ENCODE measurements at places on chromosomes 16 and 17.

- no peak for DNase-seq
These were observed 224.2 kb downstream of the C16orf95 start for GRCh38 chr16:87092958-87093357.

DNA sequence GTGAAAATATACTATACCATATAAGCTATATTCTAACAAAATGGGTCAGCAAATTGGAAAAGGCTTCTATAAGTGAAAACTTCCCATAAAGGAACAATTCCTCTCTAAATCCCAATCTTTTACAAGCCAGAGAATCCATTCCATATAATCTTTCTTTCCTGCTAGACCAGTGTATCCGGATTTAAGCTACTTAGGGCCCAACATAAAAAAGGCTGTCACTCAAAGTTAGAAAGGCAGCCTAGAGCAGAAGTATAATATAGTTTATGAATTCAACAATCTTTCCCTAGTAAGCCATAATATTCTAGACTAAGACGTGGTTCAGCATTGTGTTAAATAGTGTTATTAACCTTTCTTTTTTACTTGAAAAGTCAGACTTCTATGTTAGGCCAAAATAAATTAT, 93.0 kb downstream of the SKAP1 start:
- DNase-seq, result no peak

GRCh38 chr16:68013440-68013839, 2.3 kb downstream of the DPEP2NB start:
- DNase-seq, result no peak

GRCh38 chr16:12942861-12943260, 41.5 kb downstream of the SHISA9 start:
- no peak for DNase-seq

- DNase-seq, result no peak
These were observed 5.2 kb downstream of the PRSS53 start for GRCh38 chr16:31083556-31083955.

DNA sequence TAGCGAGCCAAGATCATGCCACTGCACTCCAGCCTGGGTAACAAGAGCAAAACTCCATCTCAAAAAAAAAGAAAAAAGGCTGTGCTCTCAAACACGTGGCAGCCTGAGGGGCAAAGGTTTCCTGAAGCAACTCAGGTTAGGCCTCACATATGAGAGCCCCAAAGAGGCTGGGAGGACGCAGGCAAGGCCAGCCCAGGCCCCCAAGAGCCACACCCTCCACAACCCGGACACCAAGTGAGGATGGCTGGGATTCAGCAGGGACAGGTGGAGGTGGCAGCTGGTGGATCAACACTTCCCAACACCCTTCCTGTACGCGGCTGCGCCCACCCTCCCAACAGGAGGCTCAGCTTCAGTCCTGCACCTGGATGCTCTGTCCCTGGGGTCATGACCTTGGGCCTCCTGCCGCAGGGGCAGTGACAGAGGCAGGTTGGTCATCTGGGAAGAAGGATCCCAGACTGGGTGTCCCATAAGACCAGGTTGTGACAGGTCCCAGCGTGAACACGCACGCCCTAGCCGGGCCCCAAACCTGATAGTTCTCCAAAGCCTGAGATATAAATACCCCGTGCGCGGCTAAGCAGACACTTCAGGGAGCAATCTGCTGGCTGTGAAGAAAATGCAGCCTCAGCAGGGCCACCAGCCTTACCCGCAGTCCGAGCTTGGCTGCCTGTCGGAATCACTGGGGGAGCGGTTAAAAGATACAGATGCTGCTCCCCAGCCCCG, 78.1 kb downstream of the TIMM22 start:
- DNase-seq, result no peak

GRCh38 chr17:36183001-36183971, 6.8 kb upstream of the TBC1D3B start:
- DNase-seq, result no peak

- no peak for DNase-seq
These were observed 202 bp downstream of the CEP131 start for GRCh38 chr17:81222620-81222905.

- no peak for DNase-seq
These were observed 49.1 kb downstream of the PHLPP2 start for GRCh38 chr16:71675380-71675779.

DNA sequence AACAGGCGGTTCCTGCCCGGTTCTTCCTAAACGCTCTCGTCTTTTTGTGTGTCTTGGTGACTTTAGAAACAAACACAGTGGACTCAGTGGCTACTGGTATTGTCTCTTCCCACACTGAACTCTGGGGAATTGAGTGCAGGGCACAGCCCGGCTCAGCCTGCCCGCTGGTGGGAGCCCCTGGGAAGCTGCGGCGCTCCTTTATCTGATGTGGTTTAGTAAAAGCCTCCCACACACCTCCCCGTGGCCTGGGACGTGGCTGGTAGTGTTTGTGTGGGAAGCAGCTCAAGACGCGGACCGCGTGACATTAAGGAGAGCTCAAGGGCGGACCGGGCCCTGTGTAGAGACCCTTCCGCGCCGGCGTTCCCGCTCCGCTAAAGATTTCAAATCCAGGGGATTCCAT, 55.4 kb upstream of the PVALEF start:
- DNase-seq, result no peak

- no peak for DNase-seq
These were observed 53.6 kb downstream of the GPR139 start for GRCh38 chr16:20020083-20020482.

- DNase-seq, result no peak
These were observed 219.5 kb downstream of the NTN1 start for GRCh38 chr17:9240659-9241370.

DNA sequence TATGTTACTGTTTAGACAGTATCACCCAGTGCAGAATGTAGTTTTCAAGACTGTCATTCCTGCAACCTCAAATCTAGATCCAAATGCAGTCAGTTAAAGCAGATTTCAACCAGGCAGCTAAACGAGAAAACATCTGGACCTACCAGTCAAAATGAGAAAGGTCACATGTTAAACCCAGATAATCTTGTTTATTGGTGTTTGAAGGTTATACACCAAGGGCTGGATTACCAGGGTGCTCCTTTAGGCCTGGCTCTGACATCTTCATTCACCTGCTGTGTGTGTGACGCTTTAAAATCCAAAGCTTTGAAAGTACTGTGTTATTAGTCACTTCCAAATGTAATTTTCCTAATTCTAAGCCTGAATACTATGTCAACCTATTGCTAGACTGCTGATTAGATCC, 54.9 kb downstream of the IKZF3 start:
- no peak for DNase-seq

All from NCI-H446 treated with DMSO at 0.1 percent for 48 hours (cell line).